Hindlimb muscle (tissue), 1 donor: ENCODE measurements at places on chromosomes 6 and 20. TPM values are rescaled to one million over a fixed set of nuclear protein-coding genes. Genes with fewer than 3 reads are reported as not detected.

GRCh38 chr6:136228814-136229213, 21.3 kb downstream of the MTFR2 start:
- no peak for DNase-seq

DNA sequence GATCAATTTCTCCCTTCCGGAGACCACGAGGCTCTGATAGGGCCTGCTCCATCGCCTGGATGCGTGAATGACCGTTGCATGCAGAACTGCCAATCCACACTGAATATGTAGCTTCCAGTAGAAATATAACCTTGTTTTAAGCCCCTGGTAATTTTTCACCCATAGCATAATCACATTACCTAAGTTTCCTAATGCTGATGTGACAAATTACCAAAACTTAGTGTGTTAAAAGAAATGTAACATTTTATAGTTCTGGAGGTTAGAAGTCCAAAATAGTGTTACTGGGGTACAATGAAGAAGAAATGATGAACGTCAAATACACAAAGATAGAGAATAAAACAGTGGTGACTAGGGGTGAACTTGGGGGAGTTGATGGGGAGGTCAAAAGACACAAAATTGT, 22.0 kb upstream of the SIRPD start:
- DNase-seq: no peak

GRCh38 chr6:129612440-129612839, 97.5 kb downstream of the ARHGAP18 start:
- DNase-seq: no peak

- DNase-seq: no peak
Measured at GRCh38 chr6:5481033-5481432, 219.7 kb downstream of the FARS2 start.

DNA sequence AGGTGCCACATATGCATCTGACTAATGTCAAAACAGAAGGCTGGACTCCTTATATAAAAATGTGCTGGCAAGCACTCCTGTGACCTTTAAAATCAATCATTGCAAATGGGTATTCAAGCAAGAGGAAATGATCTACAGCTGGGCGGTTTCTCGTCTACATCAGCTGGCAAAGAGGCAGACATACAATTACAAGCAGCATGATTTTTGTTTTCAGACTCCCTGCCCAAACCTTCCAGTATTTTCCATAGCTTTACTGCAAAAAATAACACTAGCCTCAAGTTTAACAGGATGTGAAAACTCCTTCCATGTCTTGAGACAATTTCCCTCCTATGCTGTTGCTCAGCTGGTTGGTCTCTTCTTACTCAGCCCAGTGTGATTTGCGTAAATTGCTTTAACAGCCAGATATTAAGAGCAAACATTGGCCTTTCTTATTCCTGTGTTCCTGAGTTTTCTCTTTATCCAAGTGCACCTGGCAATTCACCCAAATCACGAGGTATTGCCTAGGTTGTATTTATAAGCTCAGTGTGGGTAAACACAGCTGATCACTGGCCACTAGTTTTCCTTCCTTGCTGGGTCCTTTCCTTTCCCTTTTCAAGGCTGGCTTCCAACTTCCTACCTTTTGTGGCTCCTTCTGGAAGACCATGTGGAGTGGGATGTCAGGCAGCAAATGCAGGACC, 130.4 kb downstream of the MOXD1 start:
- DNase-seq: peak; percentile 73

- DNase-seq: no peak
Measured at GRCh38 chr6:43125119-43125518, 46.0 kb upstream of the SRF start.

DNA sequence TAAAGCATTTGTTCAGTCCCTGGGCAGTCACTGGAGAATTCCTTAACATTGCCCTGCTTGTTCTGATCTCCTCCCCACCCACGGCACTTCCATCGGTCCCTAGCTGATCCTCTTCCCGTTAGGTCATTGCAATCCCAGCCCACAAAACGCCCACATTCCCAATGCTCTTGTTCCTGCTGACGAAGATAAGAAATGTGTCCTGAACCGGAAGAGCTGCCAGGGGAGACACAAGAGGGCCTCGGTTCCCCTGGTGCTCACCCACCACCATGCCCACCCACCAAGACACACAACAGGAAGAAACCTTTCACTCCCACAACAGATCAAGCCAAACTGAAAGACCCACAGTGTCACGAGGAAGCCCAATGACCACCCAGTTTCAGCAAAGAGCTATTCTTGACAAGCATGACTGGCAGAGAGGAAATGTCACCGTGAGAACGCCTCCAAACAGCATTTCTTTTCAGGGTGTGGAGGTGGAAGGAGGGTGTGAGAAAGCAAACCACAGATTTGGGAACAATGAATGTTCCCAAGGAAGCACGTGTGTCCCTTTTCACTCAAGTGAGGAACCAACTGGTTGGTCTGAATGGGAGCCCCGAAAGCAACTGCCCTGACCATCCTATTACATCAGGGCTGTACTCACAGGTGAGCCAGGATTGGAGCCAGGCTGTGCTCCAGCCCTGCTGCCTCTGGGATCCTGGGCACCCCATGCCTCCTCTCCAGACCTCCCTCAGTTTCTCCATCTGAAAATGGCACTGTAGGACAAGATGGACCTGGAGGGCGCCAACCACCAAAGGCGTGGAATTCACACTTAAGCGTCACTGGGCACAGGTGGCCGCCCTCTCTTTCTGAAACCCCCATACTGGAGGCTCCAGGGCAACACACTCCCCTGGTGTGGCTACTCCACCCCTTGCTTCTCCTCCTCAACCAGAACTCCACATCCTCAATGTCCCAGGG, 97.5 kb downstream of the ZMYND8 start:
- DNase-seq: no peak

- DNase-seq: no peak
Measured at GRCh38 chr6:87574237-87574804, 15.5 kb downstream of the RARS2 start.

- DNase-seq: no peak
Measured at GRCh38 chr6:161410736-161411135, 136.9 kb upstream of the AGPAT4 start.

GRCh38 chr6:68875403-68875802, 240.3 kb downstream of the ADGRB3 start:
- no peak for DNase-seq

DNA sequence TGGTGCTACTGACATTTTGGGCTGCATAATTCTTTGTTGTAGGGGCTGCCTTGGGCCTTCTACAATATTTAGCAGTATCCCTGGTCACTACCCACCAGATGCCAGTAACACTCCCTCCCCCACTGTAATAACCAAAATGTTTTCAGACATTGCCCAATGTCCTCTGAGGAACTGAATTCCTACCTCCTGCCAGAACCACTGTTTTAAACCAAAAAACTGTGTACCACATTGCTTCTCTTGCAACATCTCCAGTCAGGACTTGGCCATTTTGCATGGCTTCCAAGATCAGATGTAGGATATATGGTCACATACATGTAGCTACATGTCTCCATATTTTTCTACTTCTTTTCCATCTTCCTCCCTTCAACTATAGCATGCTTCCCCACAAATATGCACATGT, 97.4 kb upstream of the IFNGR1 start:
- no peak for DNase-seq

GRCh38 chr6:35385457-35386202, 43.3 kb downstream of the PPARD start:
- peak; percentile 59 for DNase-seq

DNA sequence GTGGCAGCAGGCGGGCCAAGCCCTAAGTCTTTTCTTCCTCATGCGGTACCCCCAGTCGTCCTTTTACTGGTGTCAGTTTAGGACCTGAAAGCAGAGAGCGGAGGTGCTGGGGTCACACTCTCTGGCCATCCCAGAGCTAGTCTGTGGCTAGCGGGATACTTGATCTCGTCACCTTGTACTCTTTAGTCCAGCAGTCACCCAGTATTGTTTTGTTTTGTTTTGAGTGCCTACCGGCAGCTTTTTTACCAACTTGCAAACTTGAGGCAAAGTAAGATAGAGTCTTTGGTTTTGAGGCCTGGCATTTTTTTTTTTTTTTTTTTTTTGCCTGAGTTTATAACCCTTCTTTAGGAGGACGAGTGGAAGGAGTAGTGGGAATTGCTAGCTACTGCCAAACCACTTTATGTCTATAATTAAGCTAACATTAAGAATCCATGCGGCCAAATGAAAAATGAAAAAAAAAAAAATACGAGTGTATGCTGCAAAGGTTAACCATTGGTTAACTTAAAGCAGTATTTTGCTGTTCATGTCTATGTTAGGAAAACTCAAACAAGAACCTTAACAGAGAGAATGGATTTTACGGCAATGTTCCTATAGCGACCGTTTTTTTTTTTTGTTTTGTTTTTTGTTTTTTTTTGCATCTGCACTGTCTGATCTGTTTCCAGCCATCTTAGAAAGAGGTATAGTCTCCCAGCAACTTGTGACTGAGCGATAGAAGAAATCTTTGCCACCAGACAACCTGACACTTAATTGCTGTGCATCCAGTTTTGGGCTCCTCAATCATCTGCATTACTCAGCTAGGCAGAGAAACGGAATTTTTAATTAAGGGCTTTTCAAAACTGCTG, 56.9 kb downstream of the FAM217A start:
- DNase-seq: no peak

DNA sequence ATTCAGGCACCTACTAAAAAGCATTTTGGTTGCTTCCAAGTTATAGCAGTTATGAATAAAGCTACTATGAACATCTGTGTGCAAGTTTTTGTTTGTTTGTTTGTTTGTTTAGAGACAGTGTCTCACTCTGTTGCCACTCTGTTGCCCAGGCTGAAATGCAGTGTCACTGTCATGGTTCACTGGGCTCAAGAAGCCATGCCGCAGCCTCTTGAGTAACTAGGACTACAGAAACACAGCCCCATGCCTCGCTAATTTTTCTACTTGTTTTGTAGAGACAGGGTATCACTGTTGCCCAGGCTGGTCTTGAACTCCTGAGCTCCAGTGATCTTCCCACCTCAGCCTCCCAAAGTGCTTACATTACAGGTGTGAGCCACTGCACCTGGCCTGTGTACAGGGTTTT, 795.9 kb downstream of the EPHA7 start:
- DNase-seq: no peak

DNA sequence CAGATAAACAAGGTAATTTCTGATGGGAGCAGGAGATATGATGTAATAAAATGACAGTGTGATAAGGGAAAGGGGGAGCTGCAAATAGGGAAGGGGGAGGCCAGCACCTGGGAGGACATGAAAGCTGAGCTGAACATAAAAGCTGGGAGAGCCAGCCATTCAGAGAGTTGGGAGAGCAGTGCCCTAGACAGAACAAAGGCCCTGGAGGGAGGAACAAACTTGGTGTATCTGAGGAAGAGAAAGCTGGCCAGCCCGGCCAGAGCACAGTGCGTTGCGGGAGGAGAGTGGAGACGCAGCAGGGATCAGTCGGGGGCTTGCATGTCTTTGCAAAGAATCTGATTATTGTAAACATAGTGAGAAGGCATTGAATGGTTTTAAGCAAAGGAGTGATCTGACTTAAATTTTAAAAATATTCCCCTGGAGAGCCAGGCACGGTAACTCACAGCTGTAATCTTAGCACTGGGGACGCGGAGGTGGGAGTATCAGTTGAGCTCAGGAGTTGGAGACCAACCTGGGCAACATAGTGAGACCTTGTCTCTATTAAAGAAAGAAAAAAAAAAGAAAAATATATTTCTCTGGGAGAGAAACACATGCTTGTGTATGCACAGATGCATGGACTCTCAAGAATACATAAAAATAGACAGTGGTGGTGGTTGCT, 318.2 kb downstream of the ZFAND3 start:
- DNase-seq: no peak

GRCh38 chr6:53107091-53107490, 41.5 kb downstream of the GCM1 start:
- DNase-seq: no peak

DNA sequence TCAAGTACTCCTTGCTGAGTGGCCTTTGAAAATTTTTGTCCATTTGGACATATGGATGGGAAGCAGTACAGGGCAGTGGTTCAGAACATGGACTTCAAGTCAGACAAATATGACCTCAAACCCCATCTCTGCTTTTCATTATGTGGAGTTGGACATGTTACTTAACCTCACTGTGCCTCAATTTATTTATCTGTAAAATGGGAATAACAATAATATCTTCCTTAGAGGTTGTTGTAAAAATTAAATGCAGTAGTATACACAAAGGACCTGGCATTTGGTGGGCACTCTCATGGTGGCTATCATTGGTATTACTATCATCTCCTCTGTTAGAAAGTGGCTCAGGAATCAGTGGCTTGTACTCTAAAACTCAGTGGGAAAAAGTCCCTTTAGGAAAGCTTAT, 204.0 kb upstream of the MYLIP start:
- no peak for DNase-seq

DNA sequence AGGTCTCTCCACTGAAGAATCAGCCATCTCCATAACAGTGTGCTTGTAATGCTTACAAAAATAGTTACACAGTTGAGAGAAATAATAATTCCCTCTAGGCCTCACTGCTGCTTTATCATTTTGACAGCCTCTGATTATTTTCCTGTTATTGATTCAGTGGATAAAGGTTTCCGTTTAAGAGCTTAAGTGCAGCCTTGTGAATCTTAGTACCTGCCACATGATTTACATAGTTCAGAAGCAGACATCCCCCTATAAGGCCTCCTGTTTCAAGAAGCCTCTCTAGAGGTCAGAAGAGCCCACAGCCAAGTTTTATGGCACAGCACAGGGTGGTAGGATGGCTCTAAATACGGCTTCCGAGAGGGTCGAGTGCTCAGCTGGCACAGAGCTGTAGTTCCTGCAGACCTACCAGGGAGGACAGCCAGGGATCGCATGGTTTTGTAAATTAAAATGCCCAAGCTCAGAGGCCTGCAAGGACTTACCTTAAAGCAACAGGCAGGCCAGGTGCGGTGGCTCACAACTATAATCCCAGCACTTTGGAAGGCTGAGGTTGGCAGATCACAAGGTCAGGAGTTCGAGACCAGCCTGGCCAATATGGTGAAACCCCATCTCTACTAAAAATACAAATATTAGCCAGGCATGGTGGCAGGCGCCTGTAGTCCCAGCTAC, 17.6 kb upstream of the PYGB start:
- DNase-seq: no peak

DNA sequence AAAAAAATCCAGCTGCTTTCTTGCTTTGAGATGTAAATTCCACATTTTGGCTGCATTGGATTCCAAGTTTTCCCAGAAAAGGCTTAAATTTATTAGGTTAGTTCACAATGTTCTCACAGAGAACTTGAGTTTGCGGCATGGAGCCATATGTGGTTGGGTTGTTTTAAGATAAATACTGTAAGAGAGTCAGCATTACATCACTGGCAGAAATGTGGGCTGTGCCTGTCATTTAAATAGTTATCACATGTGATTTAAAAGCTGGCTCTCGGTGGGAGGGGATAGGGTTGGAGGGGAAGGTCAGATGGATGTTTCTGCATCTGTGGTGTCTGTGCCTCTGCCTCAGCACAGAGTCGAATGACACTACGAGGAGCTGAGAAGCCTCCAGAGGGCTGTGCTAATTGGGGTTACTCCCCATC, 73.8 kb upstream of the SCP2D1 start:
- peak; percentile 73 for DNase-seq

Gene MAP1LC3A
- 23.0 TPM for polyA plus RNA-seq

Gene VSX1
- not detected for polyA plus RNA-seq

Gene CCM2L
- polyA plus RNA-seq: 6.8 TPM

Gene TRDN
- polyA plus RNA-seq: 189 TPM

Gene BTNL2
- polyA plus RNA-seq: 0.28 TPM
